Stimulated activated CD4-positive, alpha-beta T cell treated with anti-CD3 and anti-CD28 coated beads, Interleukin-2, amount 100 ng/mL, for 24 hours (primary cell): ENCODE measurements at places on chromosomes 11 and 22.

DNA sequence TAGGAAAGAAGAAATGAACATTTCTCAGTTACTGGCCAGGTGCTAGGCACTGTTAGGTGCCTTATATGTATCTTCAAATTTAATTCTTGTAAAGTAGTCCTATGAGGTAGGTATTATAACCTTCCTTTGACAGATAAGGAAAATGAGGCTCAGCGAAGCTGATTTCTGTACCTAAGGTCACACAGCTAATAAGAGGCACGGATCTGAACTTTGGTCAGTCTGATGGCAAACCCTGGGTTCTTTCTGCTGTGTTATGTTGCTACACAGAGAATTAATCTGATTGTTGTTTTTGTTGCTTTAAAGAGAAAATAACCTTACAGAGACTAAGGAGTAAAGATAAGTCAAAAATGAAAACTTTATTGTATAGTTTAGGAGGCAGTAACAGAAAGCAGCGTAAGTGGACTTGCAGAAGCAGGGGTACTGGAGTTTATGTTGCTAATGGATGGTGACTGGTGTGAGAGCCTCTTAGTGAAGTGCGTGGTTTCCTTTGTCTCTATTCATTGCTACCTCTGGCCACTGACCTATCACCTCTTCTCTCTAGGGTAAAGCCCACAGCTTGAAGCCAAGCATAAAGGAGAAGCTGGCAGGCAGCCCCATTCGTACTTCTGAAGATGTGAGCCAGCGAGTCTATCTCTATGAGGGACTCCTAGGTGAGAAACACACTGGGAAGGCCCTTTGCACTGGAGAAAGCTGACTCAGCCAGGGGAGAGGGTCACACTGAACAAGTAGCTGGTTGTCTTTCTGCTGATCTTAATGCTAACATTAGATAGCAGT is 38.3 kb downstream of the MADD start:
- no peak for DNase-seq

DNA sequence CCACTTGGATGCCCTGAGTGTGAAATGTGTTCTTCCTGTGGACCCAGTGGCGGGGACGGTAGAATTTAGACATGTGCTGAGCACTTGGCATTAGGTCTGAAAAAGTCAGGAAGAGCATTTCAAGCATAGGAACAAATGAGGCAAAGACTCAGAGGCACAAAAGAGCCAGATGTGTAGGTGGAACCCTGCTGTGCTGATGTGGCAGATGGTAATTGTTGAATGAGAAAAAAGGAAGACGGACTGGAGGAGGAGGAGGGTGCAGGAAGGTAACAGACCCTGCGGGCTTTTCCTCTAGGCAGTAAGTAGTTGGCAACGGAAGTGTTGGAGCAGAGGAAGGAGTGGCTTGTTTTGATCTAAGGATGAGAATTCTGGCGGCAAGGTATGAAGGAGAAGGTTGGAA is 985.8 kb downstream of the TBC1D22A start:
- no peak for DNase-seq

- DNase-seq, result no peak
Measured at GRCh38 chr11:35852056-35852455, 91.8 kb upstream of the LDLRAD3 start.

- peak; percentile 5 for DNase-seq
Measured at GRCh38 chr11:123197711-123198110, 2.7 kb upstream of the CLMP start.

- DNase-seq, result peak; percentile 54
Measured at GRCh38 chr11:86068138-86068871, 579 bp downstream of the PICALM start.

- DNase-seq, result no peak
Measured at GRCh38 chr11:64879244-64879900, 951 bp upstream of the EHD1 start.

DNA sequence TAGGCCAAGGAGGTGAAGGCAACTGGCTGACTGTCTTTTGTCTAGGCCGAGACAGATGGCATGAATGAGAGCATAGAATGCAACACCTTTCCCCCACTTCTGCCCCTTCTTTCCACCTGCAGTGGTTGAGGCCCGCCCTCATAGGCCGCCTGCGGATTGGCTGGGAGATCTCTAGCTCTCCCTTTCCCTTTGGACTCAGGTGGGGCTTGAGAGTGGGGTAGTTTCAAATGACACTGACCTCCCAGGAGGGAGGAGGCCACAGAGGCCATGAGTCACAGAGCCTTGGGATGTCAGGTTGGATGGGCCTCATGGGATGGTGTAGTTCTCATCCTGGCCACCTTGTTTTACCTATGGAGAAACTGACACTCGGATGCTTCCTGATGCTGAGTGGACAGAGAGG is 9.1 kb downstream of the MICAL2 start:
- no peak for DNase-seq

DNA sequence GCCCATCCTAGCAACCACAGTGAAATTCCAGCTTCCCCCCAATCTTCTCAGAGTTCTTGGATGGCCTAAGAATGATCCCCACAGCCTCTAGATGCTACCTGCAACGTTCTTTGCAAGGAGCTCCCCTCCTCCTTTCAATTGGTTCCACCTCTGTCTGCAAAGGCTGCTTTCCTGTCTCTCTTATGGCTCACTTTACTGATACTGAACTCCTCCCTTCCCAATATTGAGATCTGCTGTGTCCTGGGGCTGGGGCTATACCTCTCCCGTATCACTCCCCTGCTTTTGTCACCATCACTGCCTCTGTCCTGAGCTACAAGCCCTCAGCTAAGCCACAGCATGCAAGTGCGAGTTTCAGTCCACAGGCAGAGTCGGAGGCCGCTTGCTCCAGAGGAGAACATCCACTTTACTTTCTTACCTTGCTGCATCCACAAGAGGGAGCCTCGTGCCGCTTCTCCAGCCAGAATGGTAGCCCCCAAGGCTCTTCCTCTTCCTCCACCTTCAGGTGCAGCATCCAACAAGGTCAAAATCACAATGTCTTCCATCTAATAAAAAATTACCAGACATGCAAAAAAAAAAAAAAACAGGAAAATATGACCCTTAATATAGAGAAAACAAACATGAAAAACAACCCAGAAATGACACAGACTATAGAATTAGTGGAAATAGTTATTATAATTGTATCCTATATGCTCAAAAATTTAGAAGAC is 48.6 kb upstream of the TMEM45B start:
- DNase-seq, result peak; percentile 24

DNA sequence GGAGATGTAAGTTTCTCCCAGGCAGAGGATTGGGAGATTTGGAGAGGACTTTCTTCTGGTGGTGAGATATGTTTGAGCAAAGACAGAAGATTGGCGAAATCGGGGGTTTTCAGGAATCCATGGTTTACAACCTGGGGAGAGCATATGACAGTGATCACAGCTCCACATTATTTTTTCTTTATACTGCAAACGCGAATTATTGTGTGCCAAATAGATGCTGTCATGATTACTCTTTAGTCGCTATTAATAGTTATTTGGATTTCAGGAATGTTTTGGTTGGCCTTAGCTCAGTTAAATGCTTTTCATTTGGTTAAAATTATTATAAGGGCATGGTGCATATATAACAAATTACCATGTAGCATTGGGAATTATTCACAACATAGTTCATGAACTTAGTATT is 15.2 kb downstream of the ATXN10 start:
- DNase-seq, result no peak

DNA sequence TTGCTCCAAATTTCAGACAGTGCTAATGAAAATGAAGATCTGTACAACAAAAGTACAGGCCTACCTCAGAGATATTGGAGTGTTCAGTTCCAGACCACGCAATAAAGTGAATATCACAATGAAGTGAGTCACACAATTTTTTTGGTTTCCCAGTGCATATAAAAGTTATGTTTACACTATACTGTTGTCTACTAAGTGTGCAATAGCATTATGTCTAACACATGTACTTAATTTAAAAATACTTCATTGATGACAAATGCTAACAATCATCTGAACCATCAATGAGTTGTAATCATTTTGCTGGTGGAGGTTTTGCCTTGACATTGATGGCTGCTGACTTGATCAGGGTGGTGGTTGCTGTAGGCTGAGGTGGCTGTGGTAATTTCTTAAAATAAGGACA is 60.6 kb upstream of the E2F8 start:
- no peak for DNase-seq

DNA sequence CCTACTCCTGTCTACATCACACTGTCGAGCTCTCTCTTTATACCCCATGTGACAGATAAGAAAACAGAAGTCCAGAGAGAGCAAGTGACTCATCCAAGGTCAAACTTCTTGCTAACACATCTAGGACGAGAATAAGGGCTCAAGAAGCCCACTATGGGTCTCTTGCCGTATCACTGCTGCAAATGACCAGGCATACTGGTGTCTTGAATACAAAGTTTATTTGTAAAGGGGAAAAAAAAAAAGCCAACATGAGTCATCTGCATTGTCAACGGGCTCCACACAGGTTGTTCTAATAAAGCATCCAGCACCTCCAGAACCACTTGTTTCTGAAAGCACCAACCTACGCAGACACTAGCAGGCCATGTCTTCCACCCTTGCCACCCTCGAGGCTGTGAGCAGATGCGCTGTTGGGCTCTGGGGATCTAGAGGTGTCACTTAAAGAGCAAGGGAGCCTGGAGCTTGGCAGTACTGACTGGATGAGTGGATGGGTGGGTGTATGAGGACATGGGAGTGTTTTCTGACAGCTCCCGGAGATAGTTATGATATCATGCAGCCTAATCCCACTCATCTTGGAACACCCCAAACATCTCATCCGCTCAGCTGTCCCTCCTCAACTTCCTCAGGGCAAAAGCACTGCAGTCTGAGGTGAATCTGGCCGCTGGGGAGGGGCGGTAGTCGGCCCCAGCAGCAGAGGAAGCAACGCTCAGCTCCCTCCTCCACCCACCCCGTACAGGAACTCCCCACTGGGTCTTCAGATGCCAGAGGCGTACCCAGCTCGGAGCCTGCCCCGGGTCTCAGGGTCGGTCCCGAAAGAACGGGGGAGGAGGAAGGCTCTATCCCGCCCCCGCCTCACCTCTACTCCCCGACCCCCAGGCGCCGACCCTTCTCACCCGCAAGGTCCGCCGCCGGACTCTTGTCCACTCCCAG is 1.0 kb downstream of the SMCO4 start:
- DNase-seq, result peak; percentile 42

- DNase-seq, result no peak
Measured at GRCh38 chr22:27138471-27138870, 481.1 kb downstream of the MIAT start.

GRCh38 chr11:47501101-47501500 is 51.8 kb downstream of the CELF1 start:
- no peak for DNase-seq

- no peak for DNase-seq
Measured at GRCh38 chr11:71562120-71562519, 3.2 kb upstream of the KRTAP5-10 start.

DNA sequence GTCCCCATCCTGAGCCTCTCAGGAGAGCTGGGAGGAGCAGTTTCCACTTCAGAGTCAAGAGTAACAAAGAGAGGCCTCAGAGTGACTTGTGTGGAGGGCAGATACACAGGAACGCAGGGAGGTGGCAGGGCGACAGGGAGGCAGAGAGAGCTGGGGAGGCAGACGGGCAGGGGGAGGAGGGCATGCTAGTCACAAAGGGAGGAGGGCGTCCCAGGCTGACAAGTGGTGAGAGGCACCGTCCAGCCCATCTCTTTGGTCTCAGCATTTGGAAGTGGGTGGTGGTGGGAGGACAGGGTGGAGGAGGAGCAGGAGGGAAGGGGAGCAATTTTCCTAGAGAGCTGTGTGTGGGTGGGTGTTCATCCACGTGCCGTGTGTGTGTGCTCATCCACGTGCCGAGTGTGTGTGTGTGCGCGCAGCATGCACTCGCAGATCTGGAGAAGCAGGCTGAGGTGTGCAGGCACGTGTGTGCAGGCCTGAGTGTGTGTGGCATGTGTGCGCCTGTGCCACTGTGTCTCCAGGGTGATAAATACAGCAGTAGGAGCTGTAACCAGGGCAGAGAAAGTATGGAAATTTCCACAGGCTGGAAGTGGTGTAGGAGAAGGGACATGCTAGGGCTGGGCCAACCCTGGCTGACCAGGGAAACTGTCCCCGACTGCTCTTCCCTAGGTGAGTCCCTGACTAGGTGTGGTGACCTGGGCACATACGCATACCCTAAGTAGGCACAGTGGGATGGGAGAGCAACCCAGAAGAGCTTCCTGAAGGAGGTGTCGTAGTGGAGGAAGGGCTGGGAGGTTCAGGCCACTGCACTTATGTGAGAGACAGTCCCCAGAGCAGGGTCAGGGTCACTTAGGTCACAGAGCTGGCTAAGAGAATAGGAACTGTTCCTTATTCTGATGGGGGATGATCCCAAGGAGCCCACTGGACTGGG is 7.3 kb upstream of the PDE2A start:
- DNase-seq, result no peak

- no peak for DNase-seq
Measured at GRCh38 chr11:19344661-19345518, 104.1 kb upstream of the E2F8 start.

GRCh38 chr11:86484795-86485166 is 110.1 kb downstream of the CCDC81 start:
- no peak for DNase-seq

GRCh38 chr11:100575860-100576717 is 111.0 kb upstream of the ARHGAP42 start:
- DNase-seq, result no peak

GRCh38 chr22:26667140-26667539 is 9.8 kb downstream of the MIAT start:
- DNase-seq, result no peak

GRCh38 chr11:35012467-35013191 is 96.2 kb downstream of the PDHX start:
- no peak for DNase-seq

DNA sequence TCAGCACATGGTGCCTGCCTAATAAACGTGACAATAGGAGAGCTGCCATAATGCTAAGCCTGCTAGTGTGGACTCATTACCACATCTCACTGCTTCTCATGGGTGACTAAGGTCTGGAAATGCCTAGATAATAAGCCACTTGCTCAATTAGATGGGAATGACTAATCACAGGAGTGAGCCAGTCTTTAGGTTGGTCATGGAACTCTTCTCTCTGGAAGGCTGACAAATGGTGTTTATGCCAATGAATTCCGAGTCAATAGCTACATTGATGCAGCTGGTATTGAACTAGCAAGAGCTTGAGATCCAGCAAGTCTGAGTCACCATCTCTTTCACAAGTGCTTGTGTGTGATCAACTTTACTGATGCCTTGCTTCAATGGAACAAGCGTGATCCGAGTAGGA is 334.9 kb downstream of the OPCML start:
- no peak for DNase-seq

DNA sequence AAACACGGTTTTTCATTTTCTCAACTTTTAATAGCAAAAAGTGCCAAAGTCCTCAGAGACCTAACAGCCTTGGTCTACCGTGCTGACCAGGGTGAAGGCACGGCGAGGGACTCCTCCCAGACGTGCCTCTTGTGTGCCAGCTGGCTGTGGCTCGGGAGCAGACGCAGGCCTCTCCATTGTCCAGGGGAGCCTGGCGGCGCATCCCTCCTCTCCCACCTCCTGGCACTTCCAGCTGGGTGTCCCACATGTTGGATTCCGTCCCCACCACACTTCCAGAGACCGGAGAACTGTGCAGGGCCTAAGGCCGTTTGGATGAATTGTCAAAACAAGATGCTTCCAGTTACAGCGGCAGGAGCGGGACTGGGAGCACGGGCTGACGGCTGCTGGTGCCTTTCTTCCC is 11.6 kb downstream of the CDPF1 start:
- no peak for DNase-seq

- no peak for DNase-seq
Measured at GRCh38 chr22:27088026-27088425, 430.6 kb downstream of the MIAT start.
